ENCODE measurements at places on chromosomes 12 and 14.

GRCh38 chr14:71698673-71699072 lies 233.6 kb upstream of the RGS6 start:
- no peak for DNase-seq

GRCh38 chr14:59566296-59566695 lies 10.3 kb downstream of the CCDC175 start:
- DNase-seq = no peak

DNA sequence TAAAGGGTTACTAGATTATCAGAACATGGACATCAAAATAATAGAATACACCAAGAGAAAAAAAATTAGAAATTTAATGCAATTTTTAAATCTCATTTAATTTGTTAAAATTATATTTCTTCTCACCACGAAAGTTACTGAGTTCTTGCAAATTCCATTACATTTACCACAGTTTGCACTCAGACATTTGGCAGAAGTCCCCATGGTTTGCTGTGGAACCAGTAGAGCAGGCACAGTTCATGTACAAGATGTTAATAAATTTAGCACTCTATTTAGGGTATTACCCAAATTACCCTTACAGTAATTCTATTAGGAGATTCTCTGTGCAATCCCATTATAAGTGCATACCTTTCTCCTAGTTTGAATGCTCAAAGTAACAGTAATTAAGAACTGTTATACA lies 9.7 kb downstream of the SCN8A start:
- DNase-seq = no peak

DNA sequence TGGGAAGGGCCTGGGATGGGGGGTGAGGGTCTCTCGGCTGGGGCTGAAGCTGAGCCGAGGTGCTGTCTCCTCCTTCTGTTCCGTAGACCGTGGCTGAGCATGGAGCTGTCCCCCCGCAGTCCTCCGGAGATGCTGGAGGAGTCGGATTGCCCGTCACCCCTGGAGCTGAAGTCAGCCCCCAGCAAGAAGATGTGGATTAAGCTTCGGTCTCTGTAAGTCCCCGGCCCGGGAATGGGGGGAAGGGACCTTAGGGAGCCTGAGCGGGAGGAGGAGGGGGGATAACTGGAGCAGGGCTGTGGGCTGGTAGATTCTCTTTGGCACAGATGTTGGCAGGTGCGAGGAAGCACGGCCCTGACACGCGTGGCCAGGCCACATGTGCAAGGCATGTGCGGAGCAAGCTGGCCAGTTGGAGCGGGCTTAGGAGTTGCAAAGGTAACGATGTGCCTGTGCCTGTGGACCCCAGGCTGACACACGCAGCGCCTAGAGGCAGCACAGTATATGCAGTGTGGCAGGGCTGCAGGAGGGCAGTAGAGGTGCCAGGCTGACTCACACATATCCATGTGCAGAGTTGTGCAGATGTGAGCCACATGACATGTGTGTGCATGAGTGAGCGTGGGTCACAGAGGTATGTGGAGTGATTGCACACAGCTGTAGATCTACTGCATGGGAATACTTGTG lies 512 bp downstream of the PDE1B start:
- DNase-seq = peak; percentile 61

- no peak for DNase-seq
Measured at GRCh38 chr14:100703386-100704220, 23.1 kb upstream of the DLK1 start.

GRCh38 chr12:12159988-12160387 lies 89.2 kb downstream of the BCL2L14 start:
- DNase-seq = no peak

- DNase-seq = no peak
Measured at GRCh38 chr14:105074601-105075053, 9.4 kb upstream of the GPR132 start.

GRCh38 chr12:72268386-72268785 lies 3.8 kb upstream of the TRHDE start:
- no peak for DNase-seq

DNA sequence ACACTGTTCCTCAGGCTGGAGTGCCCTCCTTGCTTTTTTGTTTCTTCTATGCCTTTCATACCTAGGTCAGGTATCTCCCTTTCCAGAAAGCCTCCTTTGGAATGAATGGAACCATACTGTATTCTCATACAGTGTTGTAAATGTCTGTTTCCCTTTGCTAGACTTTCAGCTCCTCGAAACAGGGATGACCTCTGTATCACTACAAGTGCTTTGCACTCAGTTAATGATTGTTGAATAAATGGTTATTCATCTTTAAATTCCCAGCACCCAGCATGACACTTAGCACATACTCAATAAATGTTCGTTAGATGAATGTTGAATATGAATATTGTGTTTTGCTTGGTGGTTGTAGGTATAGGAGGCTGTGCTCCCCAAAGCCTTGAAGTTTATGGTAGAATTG lies 5.9 kb upstream of the TULP3 start:
- no peak for DNase-seq

GRCh38 chr12:47124451-47124850 lies 44.7 kb upstream of the AMIGO2 start:
- no peak for DNase-seq

DNA sequence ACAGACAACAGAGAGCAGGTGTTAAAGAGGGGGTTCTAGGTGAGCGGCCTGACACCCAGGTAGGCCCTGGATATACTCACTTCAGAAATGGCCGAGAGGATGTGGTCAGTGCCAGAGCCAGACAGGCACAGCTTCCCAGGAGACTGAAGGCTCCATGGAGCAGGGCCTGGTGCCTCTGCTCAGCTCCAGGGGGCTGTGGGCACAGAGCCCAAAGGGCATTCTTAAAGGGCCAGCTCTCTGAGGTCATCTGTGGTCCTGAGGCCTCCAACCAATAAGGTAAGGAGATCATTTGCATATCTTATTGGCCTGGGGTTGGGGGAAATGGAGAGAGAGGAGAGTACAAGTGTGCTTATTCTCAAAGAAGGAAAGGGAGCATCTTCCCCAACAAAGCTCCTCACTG lies 9.7 kb upstream of the PCK2 start:
- DNase-seq = no peak

GRCh38 chr12:113059071-113059595 lies 2.6 kb downstream of the DTX1 start:
- no peak for DNase-seq

DNA sequence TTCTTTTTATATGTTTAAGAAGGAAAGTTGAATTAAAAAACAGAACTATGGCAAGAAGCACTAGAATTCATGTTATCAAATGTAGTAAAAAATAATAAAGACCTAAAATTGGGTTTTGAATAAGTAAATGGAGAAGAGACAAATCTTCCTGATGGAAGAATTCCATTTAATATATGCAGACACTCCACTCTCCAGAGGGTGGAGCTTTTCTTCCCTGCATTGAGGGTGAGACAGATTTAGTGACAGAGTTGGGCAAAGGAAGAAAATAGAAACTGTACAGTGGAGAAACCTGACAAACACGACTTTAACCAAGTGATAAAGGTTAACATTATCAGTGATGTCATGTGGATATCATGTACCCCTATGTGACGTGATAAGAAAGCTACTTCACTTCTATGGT lies 217.6 kb downstream of the PRKD1 start:
- no peak for DNase-seq

DNA sequence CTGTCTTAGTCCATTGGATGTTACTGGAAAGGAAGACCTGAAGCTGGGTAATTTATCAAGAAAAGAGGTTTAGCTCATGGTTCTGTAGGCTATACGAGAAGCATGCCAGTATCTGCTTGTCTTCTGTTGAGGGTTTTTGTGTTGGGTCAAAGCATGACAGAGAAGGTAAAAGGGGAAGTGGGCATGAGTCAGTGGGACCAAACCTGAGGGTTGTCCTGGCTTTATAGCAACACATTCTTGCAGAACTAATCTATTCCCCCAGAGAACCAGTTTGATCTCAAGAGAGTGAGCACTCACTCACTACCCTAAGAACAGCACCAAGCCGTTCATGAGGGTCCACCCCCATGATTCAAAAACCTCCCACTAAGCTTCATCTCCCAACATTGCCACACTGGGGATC lies 19.0 kb upstream of the KRAS start:
- no peak for DNase-seq

- no peak for DNase-seq
Measured at GRCh38 chr14:94676495-94677185, 64.4 kb downstream of the SERPINA3 start.

- DNase-seq = no peak
Measured at GRCh38 chr12:128918481-128919260, 65.4 kb downstream of the GLT1D1 start.

DNA sequence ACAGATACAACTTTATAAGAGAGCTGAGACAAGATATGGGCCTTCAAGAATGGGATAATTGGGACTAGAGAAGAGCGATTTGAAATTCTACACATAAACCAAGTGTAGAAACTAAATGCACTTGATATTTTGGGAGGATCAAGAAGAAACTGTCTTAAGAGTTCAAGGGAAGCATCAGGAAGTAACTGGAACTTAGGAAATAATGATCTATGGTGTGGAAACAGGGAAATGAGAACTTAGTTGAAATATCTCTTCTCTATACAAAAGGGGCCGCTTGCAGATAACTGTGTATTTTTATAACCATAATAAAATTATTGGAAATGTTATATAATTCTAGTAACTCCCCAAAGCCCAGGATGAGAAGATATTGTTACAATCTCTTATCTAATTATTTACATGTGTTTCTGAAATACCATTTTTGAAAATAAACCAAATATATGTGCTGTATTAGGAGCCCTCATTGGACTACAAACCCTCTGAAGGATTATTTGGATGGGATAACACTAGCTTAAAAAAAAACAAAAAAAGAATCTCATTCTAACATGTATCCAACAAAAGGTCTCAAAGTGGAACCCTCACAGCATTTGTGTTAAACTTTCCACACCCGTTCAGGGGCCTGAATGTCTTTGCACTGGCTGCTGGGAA lies 84.7 kb upstream of the FLRT2 start:
- no peak for DNase-seq

GRCh38 chr12:132146098-132146497 lies 1.8 kb downstream of the NOC4L start:
- DNase-seq = no peak

- DNase-seq = peak; percentile 68
Measured at GRCh38 chr12:104790296-104791125, 167.6 kb downstream of the SLC41A2 start.

- DNase-seq = no peak
Measured at GRCh38 chr14:58106446-58106845, 45.6 kb downstream of the ARMH4 start.

DNA sequence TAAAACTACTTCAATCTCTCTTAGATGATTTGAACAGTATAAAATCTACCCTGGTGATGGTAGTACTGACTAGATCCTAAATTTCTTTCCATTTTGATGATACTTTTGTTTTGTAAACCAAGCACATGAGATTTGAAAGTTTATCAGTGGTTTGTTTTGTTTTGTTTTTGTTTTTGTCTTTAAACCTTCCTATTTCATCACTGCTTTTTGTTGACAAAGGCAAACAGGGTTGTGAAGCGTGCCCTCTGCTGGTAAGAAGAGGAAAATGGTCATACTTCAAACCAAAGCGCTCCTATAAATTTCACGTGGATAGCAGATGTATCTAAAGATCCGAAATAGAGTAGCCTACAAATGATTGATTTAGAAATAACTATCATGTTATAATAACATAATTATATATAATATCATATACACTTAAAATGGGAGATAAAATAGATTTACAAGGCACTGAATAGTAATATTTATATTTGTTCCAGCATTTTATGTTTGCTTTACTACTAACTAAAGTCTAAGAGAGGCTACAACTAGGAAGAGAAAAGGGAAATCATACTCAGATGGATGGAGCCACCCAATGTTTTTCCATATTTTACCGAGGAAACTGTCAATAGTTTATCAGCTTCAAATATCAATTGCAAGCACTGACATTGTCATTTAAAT lies 254.0 kb upstream of the USP15 start:
- no peak for DNase-seq

DNA sequence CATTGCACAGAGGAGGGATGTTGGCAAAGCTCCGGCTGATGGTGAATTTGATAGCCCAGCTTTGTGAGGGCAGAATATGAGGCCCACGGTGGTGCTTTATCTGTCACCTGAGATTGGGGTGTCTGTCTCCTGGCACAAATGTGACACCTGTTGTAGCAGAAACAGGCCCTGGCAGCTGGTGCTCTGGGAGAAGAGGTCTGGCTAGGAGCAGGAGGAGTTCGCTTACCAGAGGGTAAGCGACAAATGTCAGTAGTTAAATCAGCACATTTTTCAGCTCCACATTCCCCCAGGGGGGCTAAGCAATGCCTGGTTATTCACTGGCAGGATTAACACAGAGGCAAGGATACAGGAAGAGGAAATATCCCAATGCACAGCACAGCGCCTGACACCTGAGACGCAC lies 71.1 kb downstream of the B4GALNT3 start:
- DNase-seq = no peak

DNA sequence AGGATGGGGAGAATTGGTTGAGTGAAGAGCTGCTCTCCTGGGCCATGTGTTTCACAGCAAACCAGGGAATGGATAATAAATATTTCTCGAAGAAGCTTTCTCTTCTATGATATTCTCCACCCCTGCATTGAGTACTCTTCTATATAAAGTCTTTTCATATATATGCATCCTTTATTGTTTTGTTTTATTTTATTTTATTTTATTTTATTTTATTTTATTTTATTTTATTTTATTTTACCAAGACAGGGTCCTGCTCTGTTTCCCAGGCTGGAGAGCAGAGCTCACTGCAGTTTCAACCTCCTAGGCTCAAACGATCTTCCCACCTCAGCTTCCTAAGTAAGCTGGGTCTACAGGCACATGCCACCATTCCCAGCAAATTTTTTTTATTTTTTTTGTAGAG lies 85.8 kb downstream of the SCN8A start:
- DNase-seq = no peak

- no peak for DNase-seq
Measured at GRCh38 chr12:32136404-32136803, 29.8 kb downstream of the BICD1 start.

DNA sequence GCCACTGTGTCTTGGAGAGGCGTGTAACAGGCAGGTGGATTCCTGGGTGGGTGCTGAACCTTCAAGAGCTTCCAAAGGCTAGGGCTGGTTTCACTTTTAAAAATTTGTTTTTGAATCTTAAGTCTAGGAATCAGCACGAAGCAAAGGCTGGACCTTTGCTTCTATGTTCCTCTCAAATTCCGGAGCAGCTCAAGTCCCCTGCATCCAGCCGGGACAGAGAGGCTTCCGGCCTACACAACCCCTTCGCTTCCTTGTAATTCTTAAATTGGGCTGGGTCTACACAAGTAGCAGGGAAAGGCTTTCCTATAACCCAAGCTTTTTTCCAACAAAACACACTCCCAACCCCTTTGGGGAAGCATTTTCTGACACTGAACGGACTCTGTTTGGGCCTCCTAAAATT lies 8.3 kb downstream of the HOXC12 start:
- no peak for DNase-seq

- no peak for DNase-seq
Measured at GRCh38 chr14:42437809-42438208, 831.1 kb downstream of the LRFN5 start.

GRCh38 chr12:108193917-108194316 lies 64.8 kb downstream of the WSCD2 start:
- DNase-seq = no peak

DNA sequence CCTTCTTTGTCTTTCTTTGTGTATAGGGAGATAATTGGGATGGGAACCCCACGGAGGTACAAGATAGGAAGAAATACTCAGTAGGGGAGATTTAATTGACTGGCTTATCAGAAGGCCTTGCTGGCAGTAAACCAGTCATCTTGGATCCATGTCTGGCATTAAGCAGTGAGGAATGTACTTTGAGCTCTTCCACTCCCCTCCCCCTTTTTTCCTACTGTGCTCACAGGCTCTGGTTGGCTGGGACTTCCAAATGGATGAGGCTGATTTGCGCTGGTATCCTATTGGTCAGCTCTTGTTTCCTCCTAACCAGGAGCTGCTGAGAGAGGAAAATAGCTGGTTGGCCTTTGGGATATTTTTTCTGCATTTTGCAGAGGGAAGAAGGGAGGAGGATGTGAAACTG lies 24.7 kb downstream of the NGDN start:
- no peak for DNase-seq

Data from activated T-cell treated with anti-CD3 and anti-CD28 coated beads, Interleukin-2, amount 50 U/mL, for 24 hours (primary cell).